ENCODE measurements at places on chromosomes 3 and 15.

- DNase-seq, result peak; percentile 46
Measured at GRCh38 chr3:52472239-52473000, 17.0 kb downstream of the NISCH start.

GRCh38 chr3:159555205-159555604, 433.4 kb upstream of the IL12A start:
- no peak for DNase-seq

DNA sequence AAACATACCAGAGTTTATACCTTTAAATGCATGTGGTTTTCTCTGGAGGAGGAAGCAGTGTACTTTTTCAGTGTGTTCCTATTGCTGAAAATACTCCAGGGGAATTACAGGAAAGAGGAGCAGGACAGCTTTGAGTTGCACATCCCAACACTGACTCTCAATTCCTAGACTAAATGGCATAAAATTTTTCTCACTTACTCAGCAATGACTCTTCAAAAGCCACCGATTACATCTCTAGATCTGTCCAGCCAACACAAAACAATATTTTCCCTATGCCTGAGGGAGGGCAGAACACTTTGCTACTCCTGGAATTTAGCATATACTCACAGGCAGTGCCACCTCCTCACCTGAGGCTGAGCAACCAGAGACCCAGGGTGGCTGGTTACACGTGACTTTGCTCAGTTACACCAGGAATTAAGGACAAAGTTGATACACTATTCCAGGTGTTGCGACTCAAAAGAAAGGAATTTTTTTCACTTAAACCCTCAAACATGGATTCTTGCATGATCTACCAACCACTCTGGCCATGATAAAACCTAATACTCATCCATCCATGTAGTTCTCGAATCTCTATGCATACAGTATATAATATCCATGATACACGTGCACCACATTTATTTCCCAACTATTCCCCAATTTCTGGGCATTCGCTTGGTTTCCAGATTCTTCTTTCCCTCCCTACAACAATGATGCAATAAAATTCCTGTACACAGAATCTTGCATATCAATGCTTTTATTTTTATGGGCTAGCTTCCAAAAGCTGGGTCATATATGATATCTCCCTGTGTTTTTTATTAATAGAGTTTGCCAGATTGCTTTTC, 194.6 kb downstream of the THRB start:
- no peak for DNase-seq

DNA sequence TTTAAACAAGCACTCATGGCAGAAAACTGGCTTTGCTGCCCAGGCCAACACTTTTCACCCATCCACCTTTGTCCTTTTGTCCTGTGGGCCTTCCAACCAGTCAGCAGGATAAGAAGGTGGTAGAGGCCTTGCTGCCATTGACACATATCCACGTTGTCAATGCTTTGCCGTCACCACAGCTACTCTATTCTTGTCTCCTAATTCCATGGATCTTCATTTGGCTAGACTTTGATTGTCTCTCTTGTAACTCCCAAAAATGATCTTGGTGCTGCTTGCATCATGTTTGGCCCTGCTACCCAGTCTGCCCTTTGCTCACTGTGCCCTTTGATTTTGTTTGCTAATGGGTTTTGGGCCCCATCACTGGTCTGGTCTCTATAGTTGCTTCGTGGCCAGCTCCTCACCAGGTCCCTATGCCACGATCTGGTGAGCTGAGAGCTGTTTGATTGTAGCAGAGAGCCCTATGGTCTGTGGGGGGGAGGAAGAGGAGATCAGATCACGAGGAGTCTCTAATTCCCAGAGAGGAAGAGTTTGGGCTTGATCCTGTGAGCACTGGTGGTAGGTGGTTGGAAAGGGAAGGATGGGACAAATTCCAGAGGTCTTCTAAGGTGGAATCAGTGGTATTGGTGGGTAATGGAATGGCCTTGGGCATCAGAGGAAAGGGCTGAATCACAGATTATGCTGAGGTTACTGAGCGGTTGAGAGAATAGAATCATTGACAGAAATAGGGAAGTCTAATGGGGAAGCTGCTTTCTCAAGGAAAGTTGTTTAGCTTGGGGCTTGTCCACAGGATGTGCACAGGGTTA, 40.3 kb downstream of the ABHD2 start:
- peak; percentile 64 for DNase-seq

GRCh38 chr3:185439745-185440466, 58.9 kb downstream of the TMEM41A start:
- no peak for DNase-seq

Data from suppressor macrophage treated with lipopolysaccharide for 1 hour (primary cell).